ENCODE measurements at places on chromosomes 13 and 19.

GRCh38 chr19:2627319-2627829, 75.1 kb downstream of the GNG7 start:
- DNase-seq = no peak

DNA sequence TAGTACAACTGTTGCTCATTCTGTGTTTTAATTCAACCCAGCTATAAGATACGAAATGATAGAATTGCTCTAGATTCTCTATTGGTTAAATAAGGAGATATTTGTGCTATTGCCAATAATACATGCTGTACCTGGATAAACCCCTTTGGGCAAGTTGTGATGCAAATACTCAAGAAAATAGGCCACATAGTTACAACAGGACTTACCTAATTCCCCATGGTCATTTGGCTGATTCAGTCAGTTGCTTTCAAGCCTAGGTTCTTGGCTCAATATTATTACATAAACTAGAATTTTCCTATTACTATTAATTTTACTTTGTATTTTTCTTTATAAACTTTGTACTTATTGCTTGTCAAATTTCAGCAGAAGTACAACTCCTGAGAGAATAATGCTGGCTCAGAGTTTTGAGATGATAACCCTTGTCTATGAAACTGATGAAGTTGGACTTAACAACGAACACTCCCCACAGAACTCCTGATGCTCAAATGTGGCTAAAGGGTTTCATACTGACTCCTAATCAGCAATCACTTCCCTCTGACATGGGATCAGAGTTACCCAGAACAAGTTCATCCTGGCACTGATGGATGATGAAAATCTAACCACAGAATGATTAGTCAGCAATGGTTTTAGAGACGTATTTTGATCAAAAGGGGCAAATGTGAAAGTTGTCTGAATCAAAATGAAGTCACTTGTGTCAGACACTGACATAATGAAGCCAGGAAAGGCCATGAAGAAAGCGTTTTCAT, 221.1 kb downstream of the ITGBL1 start:
- DNase-seq = no peak

- DNase-seq = no peak
Measured at GRCh38 chr19:45643927-45644771, 5.0 kb upstream of the EML2 start.

DNA sequence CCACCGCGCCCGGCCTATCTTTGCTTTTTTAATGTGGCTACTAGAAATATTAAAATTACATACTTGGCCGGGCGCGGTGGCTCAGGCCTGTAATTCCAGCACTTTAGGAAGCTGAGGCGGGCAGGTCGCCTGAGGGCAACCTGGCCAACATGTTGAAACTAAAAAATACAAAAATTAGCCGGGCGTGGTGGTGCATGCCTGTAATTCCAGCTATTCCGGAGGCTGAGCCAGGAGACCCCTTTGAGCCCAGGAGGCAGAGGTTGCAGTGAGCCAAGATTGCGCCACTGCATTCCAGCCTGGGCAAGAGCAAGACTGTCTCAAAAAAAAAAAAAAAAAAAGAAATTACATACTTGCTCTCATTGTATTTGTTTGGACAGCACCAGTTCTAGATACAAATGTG, 34.8 kb upstream of the DPRX start:
- no peak for DNase-seq

DNA sequence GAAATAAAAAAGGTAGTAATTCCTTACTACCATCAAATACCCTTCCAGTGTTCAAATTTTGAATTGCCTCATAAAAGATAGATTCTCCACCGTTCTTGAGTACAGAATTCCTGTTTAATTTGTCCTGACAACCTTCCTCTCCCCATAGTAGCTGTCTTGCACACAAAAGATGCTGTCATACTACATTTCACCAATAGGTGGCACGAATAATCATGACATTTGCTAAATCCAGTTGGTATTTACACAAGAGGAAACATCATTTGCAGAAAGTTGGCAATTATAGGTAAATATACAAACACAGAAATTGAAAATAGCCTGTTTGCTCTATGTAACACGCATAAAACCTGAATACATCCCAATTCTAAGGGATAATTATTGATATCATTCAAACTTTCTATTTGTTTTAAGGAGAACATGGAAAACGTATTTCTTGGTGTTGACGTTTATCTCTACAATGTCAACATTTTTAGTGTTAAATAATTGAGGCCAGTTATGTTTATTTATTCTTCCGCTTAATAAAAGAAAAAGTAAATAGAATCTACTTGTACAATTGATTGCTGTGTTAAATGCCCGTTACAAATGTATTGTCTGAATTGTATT, 58.3 kb upstream of the CLDN10 start:
- DNase-seq = no peak

- no peak for DNase-seq
Measured at GRCh38 chr19:8239528-8240273, 30.5 kb downstream of the CERS4 start.

All from NCI-H1048 (cell line).